Stimulated activated CD4-positive, alpha-beta T cell treated with anti-CD3 and anti-CD28 coated beads, TNF-alpha, amount 100 ng/mL, for 1 hour (primary cell): ENCODE measurements at places on chromosomes 13 and 19.

DNA sequence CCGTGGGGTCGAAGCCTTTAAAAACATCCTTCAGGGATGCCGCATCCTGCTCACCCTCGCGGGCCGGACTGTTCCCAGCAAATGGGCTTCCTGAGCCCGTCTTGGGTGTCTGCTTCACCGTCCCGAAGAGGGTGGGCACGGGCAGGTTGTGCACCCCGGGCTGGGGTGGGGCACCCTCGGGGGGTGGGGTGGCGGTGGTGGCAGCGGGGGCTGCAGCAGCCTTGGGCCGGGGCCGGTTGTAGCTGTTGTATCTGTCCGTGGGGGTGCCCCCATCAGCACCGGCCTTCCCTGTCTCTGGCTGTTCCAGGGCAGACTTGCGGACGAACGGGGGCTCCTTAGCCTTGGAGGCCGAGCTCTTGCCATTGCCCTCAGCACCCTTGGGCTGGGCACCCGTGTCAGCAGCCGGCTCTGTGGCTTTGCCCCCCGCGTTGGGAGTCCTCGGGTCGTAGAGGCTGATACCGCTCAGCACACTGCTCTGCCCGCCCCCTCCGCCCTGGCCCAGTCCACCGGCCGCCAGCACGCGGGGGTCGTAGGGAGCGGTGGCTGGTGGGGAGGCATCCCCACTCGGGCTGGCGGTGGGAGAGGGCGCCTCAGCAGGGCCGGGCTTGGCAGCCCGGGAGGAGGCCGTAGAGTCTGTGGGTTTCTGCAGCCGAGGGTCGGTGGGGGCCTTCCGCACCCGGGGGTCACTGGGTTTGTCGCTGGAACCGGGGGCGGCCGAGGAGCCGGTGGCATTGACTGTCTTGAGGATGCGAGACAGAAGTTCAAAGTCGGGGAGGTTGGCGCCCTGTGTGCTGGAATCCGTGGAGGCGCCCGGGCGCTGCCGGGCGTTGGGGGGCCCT is 18.2 kb upstream of the TMEM160 start:
- no peak for DNase-seq

DNA sequence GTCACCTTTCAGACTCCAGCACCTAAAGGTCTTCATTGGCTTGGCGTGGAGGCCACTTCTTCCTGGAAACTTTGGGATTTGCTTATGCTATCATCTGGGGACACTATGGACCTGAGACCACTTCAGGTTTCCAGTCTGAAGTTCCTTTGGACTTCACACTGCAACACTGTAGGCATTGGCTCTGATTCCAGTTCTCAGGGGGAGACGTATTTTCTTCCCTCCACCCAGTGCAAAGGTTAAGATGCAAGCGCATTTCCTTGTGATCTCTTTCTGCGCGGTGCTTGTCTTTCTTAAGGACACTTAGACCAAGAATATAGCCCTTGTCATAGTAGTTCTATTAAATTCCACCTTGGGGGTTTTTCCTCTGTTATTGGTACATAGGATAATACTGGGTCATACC is 299.8 kb downstream of the TSHZ3 start:
- no peak for DNase-seq

GRCh38 chr13:28533125-28533436 is 38.2 kb upstream of the FLT1 start:
- no peak for DNase-seq

- no peak for DNase-seq
These were observed 20.7 kb upstream of the NANOS2 start for GRCh38 chr19:45935267-45935666.

GRCh38 chr13:26343816-26344215 is 89.9 kb downstream of the CDK8 start:
- DNase-seq, result no peak

DNA sequence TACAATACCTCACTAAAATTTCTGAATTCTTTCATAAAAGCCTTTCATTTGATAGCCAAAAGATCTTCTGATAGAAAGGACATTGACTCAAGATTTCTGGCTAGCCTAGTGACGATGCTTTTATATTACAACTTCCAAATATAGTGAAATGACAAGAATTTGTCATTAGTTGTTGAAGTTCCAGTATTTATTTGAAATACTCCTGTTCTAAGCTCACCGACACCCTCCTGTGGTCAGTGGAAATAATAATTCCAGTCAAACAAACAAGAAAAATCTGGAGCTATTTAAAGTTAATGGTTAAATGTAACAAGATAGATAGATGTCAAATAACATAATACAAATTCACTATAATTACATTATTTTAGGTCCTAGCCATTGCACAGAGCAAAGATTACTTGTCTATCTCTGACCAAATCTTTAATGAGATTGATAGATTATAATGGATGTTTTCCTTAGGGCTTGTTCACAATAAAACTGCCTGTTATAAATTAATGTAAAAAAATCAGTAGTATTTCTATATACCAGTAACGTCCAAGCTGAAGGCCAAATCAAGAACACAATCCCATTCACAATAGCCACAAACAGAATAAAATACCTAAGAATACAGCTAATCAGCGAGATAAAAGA is 195.5 kb downstream of the RGCC start:
- DNase-seq, result no peak

DNA sequence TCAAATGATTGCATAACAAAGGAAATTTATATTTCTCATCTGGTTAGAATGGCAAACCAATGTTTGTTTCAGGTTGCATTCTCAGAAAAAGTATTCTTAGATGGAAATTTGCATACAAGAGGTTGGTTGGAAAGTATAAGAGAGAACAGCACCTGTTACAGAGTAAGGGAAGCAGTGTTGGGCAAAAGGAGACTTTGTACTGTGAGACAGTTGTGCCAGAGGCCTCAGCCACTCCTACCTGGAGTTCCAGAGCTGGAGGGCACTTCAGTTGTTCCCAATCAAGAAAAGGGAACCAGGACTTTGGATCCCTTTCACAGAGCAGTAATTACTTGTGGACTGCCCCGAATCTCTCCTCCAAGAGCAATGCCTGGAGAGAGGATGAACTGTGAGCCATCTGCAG is 81.8 kb downstream of the SPRY2 start:
- DNase-seq, result no peak

- DNase-seq, result no peak
These were observed 102.6 kb downstream of the DOCK9 start for GRCh38 chr13:98875146-98875729.

DNA sequence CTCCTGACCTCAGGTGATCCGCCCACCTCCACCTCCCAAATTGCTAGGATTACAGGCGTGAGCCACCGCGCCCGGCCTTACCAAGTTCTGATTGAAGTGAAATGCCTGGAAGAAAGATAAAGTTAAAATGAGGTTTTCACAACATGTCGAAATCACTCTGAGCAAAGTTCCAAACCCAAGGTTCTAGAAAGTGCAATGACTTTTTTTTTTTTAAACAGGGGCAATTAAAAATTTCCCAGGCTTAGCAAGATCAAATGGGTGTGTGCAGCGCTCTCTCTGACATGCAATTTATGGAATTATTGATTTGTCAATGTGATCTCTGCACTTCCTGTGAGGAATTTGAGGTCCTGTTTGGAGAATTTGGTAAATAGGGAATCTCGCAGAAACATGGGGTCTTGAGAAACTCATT is 12.8 kb upstream of the MAP2K2 start:
- DNase-seq, result no peak

DNA sequence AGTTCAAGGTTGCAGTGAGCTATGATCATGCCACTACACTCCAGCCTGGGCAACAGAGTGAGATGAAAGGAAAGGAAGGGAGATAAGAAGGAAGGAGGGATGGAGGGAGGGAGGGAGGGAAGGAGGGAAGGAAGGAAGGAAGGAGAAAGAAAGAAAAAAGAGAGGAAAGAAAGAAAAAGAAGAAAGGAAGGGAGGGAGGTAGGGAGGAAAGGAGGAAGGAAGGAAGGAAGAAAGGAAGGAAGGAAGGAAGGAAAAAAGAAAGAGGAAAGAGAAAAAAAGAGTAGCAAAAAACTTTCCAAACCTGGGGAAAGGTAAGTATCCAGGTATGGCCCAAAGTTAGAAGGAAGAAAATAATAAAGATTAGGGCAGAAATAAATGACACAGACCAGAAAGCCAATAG is 7.1 kb downstream of the ZFP14 start:
- no peak for DNase-seq

DNA sequence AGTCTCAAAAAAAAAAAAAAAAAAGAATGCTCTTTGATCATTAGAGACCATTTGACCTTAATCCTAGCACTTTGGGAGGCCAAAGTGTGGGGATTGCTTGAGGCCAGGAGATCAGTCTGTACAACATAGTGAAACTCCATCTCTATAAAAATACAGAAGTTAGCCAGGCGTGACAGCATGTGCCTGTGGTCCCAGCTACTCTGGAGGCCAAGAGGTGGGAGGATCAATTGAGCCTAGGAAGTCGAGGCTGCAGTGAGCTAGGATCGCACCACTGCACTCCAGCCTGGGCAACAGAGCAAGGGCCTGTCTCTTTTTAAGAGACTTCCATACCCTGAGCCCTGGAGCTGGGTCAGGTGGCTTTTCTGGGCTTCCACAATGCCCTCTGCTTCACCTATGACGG is 11.5 kb upstream of the COLGALT1 start:
- DNase-seq, result no peak

DNA sequence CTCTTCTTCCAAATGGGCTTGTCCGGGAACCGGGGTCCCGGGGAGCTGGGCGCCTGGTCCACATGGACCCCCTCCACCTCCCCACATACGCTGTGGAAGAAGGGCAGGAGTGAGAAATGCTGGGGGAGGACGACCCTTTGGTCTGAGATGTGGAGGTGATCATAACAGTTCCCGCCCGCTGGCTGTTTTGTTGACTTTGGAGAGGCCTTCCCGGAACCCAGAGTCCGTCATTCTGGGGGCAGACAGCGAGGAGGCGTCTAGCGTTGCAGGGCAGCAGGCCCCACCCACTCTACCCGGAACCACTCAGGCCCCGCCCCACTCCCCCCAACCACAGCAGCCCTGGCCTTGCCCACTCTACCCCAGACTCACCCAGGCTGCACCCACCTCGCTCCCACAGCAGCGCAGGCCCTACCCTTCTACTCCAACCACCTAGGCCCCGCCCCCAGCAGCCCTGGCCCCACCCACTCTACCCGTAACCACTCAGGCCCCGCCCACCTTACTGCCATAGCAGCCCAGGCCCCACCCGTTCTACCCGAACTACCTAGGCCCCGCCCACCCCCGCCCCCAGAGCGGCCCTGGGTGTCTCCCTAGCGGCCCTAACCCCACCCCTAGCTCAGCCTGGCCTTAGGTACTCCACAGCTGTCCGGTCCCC is 7.1 kb downstream of the GPR108 start:
- DNase-seq, result no peak

DNA sequence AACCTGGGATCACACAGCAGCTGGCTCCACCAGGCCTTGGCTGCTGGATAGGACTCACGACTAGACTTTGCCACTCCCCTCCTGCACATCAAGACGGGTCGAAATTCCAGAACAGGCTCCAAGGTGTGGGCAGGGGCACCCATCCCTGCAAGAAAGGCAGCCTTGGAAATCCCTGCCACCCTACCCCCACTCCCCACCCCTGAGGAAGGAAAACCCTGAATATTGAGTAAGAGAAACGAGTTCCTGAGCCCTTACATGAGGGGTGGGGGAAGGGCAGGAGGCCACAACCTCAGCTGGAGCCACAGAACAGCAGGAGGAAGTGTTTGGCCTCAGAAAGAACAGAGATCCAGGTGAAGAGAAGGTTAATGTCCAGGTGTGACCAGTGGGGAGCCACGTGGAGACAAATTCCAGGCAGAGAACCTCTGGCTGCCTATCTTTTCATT is 20.1 kb downstream of the DEDD2 start:
- DNase-seq, result no peak

DNA sequence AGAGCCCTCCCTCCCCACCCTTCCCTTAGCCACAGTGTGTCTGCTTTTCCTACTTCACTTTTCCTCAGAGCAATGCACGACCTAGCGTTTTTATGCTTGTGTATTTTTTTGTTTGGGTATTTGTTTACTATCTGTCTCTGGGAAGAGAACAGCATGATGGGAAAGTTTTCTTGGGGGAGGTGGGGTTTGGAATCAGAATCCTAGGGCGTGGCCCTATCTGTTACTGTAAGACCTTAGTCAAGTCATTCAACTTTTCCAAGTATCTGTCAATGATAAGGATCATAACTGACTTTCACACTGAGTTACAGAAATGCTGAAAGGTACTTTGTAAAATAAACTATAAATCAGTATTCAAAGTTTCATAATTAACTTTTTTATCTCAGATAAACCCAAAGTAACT is 146.3 kb upstream of the WASF3 start:
- DNase-seq, result no peak

GRCh38 chr13:107069108-107069776 is 501.3 kb upstream of the ARGLU1 start:
- no peak for DNase-seq

DNA sequence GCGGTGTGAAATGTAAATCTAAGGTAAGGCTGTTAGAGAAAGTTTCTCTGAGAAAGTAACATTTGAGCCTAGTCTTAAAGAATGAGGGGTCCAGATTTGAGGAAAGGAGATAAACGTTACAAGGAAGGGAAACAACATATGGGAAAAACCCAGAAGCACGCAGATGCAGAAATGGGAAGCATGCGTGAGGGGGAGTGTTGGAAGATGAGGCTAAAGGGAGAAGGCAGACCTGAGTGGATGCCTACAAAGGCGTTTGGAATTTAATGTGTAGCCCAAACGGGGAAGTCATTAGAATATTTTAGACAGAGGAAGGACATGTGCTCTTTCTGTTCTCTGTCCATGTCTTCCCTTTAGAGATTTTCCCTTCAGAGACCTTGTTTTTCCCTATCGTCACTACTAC is 61.0 kb downstream of the TPT1 start:
- no peak for DNase-seq

DNA sequence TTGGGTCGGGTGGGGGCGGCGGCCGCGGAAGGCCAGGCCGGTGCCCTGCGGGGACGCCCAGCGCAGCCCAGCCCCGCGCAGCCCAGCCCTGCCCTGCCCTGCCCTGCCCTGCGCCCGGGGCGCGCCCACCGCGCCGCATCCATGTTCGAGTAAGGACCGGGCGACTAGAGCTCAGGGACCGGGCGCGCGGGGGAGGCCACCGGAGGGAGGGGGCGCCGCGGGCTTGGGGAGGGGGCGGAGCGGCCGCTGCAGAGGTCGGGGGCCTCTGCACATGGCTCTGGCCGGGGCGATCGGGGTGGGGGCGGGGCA is 169 bp downstream of the GRAMD1A start:
- DNase-seq, result no peak

DNA sequence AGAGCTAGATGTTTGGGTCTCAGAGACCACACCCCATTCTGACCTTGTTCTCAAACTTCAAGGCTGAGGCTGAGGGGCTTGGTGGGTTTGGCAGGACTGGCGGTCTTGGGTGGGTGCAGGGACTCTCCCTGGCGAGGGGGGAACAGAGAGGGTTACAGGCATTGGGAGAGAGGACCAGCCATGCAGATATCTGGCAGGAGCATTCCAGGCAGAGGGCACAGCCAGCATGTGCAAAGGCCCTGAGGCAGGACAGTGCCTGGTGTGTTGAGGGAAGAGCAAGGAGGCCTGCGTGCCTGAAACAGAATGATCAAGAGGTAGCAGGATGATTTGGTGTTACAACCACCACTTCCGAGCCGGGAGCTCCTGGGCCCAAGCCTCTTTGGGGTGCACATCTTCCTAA is 27.4 kb downstream of the NFILZ start:
- DNase-seq, result no peak

DNA sequence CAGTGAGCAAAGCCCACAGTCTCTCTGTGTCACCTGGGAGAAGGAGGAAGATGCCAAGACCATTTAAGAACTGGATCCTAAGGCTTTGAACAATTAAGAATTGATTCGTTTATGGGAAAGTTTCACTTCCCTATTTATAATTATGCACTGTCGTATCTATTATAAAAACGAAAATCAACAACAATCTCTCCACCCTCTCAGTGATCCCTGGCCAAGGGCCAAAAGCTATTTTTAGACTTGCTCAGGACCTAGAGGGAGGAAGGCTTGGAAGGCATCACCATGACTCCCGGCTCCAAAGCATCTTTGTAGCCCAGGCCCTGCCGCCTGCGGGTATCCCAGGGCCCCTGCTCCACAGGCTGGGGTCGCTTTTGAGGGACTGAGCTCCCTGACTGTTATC is 1.3 kb downstream of the RHPN2 start:
- no peak for DNase-seq
